ENCODE measurements at places on chromosomes 5 and 9.

DNA sequence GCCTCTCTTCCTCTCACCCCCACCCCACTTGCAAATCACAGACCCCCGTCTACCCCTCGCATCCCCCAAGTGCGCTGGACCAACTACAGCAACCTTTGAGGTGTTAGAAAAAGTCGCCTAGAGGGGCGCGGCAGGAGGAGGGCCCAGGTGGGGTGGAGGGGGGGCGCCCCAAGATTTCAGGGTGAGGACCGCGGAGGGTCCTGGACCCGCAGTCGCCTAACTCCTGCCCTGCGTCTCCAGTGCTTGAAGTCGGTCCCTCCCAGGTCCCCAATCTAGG, 379 bp upstream of the EGFLAM start:
- no peak for DNase-seq

GRCh38 chr9:28539434-28540070, 966.3 kb upstream of the C9orf72 start:
- no peak for DNase-seq

GRCh38 chr5:73793911-73794310, 167.9 kb downstream of the ARHGEF28 start:
- DNase-seq = no peak

- DNase-seq = no peak
Observed at GRCh38 chr5:35694481-35694880, 76.8 kb downstream of the SPEF2 start.

DNA sequence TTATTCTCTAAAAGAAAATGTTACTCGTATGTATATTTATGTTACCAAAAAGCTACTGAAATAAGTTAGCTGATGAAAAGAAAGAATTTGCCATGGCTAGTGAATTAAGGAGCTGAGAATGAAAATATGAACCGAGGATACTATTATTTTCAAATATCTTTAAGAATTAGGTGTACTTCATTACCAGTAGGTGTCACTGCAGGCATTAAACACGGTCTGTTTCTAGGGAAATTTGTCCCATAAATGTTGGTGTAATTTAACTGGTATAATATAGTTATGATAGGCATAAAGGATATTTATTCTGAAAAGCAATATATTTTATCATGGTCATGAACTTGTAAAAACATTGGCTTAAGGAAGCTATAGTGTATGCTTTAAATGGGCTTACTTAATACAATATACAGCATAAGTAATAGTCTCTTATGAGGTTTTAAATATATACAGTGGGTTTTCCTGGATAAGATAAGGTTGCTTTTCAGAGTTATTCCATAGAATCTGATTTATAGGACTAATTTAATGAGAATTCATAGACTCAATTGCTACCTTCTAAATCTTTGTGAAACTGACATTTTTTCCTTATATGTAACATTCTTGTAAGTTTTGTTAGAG, 72.4 kb upstream of the MPDZ start:
- DNase-seq = no peak

DNA sequence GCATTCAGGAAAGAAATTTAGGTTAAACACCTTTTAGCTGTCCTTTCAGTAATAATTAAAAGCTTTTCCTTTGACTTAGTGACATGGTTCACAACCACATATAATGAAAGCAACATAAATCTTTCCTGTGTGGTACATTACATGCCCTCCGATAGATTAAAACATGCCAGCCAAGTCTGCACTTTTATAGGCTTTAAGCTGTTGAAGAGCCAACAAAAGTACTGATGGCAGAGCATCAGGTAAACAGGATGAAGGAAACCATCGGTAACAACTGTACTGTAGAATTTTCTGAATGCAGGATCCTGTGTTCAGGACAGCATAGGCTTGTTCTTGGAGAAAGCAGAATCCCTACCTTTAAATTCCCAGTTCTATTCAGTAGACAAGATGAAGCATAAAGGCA, 226.6 kb downstream of the MLLT3 start:
- no peak for DNase-seq
